ENCODE measurements at places on chromosomes 4 and X. TPM values are rescaled to one million over a fixed set of nuclear protein-coding genes. Genes with fewer than 3 reads are reported as not detected.

GRCh38 chr4:43047058-43047457, 154.5 kb downstream of the GRXCR1 start:
- no peak for DNase-seq

C4orf51 gene
- total RNA-seq, result not detected

PWWP3B gene
- not detected for total RNA-seq

GRCh38 chr4:160595646-160596045, 1492.8 kb downstream of the RAPGEF2 start:
- no peak for DNase-seq

DNA sequence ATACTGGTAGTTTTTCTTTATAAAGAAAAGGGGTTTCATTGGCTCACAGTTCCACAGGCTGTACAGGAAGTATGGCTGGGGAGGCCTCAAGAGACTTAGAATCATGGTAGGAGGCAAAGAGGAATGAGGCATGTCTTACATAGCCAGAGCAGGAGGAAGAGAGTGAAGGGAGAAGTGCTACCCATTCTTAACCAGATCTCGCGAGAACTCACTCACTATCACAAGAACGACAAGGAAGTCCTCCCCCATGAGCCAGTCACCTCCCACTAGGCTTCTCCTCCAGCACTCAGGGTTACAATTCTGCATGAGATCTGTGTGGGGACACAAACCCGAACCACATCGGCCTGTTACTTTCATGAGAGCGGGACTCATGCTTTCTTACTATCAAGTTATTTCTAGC, 240.5 kb downstream of the TENM3 start:
- DNase-seq, result no peak

- DNase-seq, result no peak
Measured at GRCh38 chr4:83019794-83020494, 9.3 kb upstream of the LIN54 start.

- no peak for DNase-seq
Measured at GRCh38 chrX:34658326-34658725, 1.2 kb upstream of the TMEM47 start.

- DNase-seq, result no peak
Measured at GRCh38 chrX:21738950-21739287, 19.0 kb downstream of the SMPX start.

RNF128 gene
- 1.7 TPM for total RNA-seq

STS gene
- 3.3 TPM for total RNA-seq

COL4A6 gene
- 0.95 TPM for total RNA-seq

SLIT2 gene
- total RNA-seq, result 4.3 TPM

GRCh38 chr4:121243485-121243884, 79.4 kb upstream of the TNIP3 start:
- no peak for DNase-seq

ATOH1 gene
- 42.2 TPM for total RNA-seq

TCP11X2 gene
- not detected for total RNA-seq

SULT1B1 gene
- total RNA-seq, result 15.7 TPM

All from Peyer's patch (tissue), 4 donors.